ENCODE measurements at places on chromosomes 7 and 10.

GRCh38 chr7:151511270-151511669 is 8.4 kb downstream of the RHEB start:
- DNase-seq, result no peak

GRCh38 chr7:116438267-116438666 is 61.3 kb upstream of the CAV2 start:
- no peak for DNase-seq

- no peak for DNase-seq
These were observed 110.5 kb downstream of the CPEB3 start for GRCh38 chr10:92180399-92180798.

DNA sequence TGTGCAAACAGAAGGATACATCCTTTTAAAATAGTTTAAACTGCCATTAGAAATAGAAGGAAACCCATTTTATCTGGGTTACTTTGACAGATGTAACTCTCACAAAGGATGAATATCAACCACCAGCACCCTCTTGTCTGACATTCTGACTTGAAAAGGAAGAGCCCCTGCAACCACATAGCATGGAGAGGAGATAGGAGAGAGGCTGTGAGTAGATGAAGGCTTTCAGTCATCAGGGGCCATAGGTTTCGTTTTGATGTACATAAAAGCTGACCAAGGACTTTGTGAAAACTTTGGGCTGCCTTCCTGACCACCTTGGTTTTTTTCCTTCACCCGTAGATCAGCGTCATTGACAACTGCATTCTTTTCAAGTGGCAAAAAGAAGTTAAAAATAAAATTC is 211.6 kb upstream of the PRPS1L1 start:
- DNase-seq, result no peak

DNA sequence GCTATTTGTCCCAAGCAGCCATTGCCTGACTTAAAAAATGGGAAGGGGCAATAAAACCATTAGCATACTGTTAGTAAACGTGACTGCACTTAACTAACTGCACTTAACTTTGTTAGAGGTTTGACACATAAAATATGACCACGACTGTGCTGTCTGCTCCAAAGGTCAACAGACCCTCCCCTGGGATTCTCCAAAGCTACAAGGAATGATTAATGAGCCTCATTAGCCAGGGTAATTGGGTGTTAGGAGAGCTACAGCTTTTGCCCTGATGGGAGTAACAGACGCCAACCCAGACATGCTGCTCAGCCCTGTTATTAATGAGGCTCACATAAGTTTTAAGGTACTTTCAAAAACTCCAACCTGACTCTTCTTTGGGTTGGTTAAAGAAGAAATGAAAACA is 129.4 kb upstream of the PLPP4 start:
- DNase-seq, result no peak

GRCh38 chr7:94170836-94171235 is 166.7 kb upstream of the BET1 start:
- DNase-seq, result no peak

DNA sequence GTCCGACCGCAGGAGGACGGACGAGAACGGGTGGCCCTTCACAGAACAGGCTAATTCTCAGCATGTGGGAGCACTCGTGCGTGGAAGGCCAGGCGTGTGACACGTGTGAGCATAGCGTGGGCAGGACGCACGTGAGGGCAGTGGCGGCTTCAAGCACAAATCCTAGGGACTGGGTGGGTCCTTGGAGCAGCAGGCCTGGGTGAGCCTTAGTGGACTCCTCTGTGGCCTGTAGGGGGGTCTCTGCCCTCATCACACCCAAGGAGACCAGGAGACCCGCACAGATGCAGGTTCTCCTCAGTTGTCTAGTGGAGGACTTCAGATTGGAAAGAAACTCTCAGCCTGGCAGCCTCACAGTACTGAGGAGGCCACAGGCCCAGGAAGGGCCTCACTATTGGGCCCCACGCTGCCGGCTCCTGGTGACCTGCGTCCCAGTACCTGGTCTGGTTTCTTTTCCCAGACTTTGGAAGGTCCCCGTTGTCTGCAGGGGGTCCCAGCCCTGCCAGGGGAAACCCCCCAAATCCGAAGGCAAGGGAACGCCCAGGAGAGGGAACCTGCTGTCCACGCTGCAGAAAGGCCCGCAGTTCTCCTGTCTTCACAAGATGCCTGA is 49.1 kb upstream of the FAM20C start:
- DNase-seq, result no peak

- DNase-seq, result no peak
These were observed 18.7 kb downstream of the DKK1 start for GRCh38 chr10:52332815-52333214.

GRCh38 chr7:142883145-142883544 is 2.4 kb downstream of the TRPV6 start:
- no peak for DNase-seq

- no peak for DNase-seq
These were observed 128.7 kb upstream of the LYZL1 start for GRCh38 chr10:29160150-29160617.

DNA sequence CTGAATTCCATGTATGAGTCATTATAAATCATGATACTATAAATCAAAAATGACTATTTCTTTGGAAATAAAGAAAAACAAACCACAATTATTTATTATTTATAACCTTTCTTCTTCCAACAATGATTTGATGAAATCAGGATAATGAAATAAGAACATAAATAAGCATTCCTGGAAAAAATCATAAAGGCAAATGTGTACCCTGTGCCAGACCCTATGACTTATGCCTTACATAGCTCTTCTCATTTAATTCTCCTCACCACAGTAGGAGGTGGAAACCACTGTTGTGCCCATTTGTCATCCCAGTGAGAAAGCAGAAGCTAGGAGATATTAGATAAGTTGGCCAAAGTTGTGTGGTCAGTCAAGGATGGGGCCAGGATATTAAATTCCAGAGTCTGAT is 255.1 kb downstream of the DOCK4 start:
- DNase-seq, result no peak

DNA sequence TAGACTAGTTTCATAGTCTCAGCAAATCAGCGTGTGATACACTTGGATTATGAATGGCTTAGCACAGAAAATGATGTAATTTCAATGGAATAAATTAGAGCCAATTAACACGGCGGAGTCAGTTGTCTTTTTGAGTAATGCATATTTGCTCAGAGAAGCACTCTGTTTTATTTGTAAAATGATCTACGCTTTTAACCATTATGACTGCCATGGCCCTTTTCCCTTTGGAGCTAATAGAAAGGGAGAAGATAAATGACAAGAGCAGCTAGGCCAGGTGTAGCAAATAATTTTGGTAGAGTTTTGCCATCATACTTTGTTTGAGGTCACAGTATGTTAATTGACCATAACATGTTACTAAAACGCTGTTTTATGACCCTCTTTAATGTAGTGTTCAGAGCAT is 86.8 kb downstream of the GPR158 start:
- no peak for DNase-seq

GRCh38 chr7:106177738-106178592 is 65.9 kb upstream of the SYPL1 start:
- DNase-seq, result no peak

- no peak for DNase-seq
These were observed 132.5 kb downstream of the GRID1 start for GRCh38 chr10:86234107-86234506.

GRCh38 chr10:45644527-45644926 is 28.0 kb downstream of the ZFAND4 start:
- DNase-seq, result no peak

GRCh38 chr7:98358706-98359105 is 42.2 kb downstream of the BAIAP2L1 start:
- DNase-seq, result no peak

DNA sequence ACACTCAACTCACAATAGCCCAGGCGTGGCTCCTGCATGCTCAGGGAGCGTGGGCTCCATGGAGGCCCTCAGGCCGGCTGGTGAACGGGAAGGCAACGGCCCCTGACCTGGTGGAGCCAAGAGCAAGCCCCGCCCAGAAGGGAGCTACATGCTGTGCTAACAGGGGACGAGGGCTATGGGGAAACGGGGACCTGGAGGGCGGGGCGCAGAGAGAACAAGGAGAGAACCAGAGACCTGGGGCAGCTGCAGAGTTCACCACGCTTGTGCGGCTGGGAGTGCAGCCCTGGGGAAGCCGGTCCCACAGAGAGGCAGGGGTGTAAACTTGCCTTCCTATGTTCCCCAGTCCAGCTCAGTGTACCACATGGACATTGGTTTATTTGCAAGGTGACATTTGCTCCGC is 69.2 kb upstream of the PPP2R2D start:
- no peak for DNase-seq

GRCh38 chr7:77812290-77812685 is 13.7 kb downstream of the PHTF2 start:
- DNase-seq, result no peak

- no peak for DNase-seq
These were observed 107.7 kb downstream of the CACNA2D1 start for GRCh38 chr7:82335927-82336326.

- DNase-seq, result no peak
These were observed 187.5 kb downstream of the XPNPEP1 start for GRCh38 chr10:109735776-109736175.

- DNase-seq, result no peak
These were observed 529 bp downstream of the HPS1 start for GRCh38 chr10:98446151-98446660.

GRCh38 chr10:121595806-121596688 is 2.2 kb downstream of the FGFR2 start:
- DNase-seq, result no peak

GRCh38 chr7:34191771-34192479 is 286.6 kb downstream of the BMPER start:
- DNase-seq, result no peak

- DNase-seq, result no peak
These were observed 132.6 kb downstream of the RGS10 start for GRCh38 chr10:119409906-119410305.

- DNase-seq, result no peak
These were observed 6.6 kb downstream of the BBIP1 start for GRCh38 chr10:110912374-110912773.

DNA sequence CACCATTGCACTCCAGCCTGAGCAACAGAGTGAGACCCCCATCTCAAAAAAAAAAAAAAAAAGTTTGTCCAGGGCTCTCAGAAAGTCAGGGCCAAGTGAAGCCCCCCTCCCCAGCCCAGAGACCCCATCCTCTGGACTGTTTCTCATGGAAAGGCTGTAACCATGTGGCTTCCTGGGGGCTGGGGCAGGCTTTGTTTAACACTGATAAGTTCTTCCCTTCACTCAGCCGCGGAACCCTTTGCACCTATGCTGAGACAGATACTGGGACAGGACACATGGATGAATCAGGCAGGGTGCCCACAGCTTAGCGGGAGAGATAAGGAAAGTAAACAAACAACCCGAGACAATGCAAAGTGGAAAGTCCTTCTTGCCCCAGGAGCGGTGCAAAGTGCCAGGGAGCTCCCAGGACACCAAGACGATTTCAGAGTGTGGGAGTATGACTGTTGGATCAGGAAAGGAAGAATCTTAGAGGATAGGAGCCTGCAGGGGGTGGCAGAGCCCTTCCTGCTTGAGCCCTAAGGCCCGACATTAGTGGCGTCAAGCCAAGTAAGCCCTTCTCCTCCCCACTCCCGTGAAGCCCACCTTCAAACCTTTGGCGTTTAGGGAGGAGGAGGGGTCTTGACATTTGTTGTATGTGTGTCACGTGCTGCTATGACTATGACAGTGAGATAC is 11.6 kb downstream of the MLXIPL start:
- DNase-seq, result no peak

GRCh38 chr10:72852508-72852907 is 41.0 kb upstream of the OIT3 start:
- DNase-seq, result no peak

GRCh38 chr7:36019980-36020379 is 133.1 kb upstream of the EEPD1 start:
- no peak for DNase-seq

GRCh38 chr10:98611436-98611835 is 164.7 kb upstream of the HPS1 start:
- DNase-seq, result no peak

DNA sequence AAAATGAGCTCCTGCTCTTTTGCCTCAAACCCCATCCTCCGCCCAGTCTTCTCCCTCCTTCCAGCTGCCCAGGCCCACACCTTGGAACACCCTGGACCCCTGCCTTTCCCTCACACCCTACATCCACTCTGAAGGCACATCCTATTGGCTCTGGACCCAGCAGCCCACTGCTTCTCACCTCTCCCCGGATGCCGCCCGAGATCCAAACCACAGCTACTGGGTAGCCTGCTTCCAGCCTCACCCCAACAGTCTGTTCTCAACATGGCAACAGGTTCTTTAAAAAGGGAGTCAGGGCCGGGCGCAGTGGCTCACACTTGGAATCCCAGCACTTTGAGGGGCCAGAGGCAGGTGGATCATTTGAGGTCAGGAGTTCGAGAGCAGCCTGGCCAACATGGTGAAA is 9.5 kb upstream of the SMARCD3 start:
- DNase-seq, result no peak

DNA sequence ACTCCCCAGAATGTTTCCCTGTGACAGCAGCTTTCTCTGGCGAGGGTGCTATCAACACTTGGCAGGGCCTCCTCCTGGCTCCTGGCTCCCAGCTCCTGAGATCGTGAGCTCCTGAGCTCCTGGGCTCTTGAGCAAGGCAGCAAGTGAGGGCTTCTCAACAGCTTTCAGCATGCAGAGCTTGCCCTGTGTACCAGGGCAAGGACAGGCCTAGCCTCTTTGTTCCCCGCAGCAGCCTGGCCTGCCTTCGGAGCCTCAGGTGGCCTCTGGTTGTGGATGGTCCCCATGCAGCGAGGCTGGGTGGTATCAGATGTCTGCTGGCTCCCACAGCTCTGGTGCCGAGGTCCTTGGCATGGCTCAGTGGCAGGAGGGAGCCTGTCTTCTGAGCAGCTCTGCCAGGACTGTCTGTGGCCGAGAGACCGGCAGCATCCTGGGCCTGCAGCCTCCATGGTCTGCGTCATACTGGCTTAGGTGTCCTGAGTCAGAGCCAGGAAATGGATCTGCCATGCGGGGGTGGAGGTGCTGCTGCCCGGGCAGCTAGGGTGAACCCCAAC is 44.2 kb downstream of the ZMIZ1 start:
- DNase-seq, result no peak

- no peak for DNase-seq
These were observed 127.9 kb upstream of the SEM1 start for GRCh38 chr7:96837593-96837992.

GRCh38 chr7:69631131-69631530 is 32.9 kb downstream of the AUTS2 start:
- no peak for DNase-seq

DNA sequence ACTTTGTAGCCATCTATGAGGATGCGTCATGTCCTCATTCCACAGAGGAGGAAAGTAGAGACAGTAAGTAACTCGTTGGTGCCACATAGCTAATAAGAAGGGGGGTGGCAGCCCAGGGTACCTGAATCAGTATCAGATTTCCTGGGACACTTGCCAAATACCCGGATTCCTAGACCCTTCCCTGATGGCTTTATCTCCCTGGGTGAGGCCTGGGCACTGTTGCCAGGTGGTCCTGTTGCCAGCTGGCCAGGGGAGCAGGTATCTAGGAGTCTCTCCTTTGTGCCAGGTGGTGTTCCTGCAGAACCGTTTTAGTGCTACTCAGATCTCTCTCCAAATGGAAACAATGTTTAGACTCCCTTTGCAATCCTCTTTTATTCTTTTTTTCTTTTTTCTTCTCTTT is 12.7 kb downstream of the SLC29A3 start:
- no peak for DNase-seq
